MM.1S (cell line): ENCODE measurements at places on chromosomes 12 and 14.

DNA sequence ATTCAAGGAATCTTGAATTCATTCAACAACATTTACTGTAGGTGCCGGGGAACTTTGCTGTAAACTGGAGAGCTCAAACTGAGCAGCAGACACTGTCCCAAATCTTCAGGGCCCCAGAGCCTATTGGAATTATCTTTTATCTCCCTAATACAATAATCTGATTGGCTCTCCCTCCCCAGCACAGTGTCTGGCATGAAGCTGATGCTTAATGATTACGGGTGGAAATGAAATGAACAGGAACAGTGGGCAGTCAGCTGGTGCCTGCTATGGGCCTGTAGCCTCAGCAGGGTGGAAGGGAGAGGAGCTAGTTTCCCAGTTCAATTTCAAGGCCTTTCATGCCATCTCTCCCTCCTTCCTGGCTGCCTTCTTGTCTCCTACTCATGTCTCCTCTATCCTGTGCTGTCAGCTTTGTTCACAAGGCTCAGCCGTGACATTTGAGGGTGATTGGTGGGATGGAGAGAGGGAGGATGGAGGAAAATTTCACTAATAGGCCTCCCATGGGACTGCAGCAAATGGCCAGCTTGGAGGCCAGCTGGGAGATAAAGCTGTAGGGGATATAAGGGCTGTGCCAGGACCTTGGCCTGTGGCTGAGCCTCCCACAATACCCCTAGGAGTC lies 4.3 kb upstream of the RAPGEF3 start:
- H3K4me1 ChIP-seq = peaks cover 7% of the 10 kb centered on the region
- H3K4me3 ChIP-seq = no peak overlapping the region

DNA sequence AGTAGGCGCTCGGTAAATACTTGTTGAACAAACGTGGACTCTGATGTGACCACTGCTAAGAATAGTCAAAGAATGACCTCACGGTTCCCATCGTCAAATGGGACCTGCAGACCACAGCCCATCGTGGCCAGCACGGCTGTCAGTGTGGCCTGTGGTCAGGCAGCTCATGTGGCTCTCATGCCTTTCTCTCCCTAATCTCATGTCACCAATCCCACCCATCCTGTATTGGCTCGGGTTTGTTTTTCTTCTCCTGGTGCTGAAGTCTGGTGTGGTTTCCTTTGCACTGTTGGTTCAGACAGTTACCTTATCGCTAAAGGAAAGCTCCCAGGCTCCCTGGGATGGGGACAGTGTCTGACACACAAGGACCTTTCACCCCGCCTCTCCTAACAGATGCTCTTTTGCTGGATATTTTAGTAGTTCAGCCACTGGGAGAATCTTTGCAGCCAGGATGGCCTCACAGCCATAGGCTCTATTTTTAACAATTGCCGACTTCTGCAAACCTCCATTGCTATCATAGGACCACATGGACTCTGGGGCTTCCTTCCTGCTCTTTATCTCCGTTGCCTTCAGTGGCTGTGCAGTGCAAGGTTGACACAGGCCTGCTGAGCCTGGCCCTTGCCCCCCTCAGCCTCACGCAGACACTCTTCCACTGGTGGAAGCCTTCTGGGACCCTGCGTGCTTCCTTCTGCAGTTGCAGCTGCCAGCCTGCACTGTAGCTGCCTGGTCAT lies 293.1 kb upstream of the FKBP4 start:
- no peak overlapping the region for H3K4me3 ChIP-seq
- no peak overlapping the region for H3K27ac ChIP-seq
- no peak for DNase-seq
- H3K4me1 ChIP-seq = no peaks in the 10 kb centered on the region
- no peaks in the 10 kb centered on the region for H3K36me3 ChIP-seq
- H3K27me3 ChIP-seq = no peaks in the 10 kb centered on the region

- H3K27me3 ChIP-seq = peaks cover 23% of the 10 kb centered on the region; the same call in 1 of the 2 replicates
- DNase-seq = peak; percentile 31
- H3K27ac ChIP-seq = no peak overlapping the region
- H3K4me3 ChIP-seq = no peak overlapping the region
- H3K36me3 ChIP-seq = no peaks in the 10 kb centered on the region
Observed at GRCh38 chr12:113462117-113462774, 9.4 kb downstream of the LHX5 start.

GRCh38 chr12:107134558-107134957 lies 41.2 kb upstream of the CRY1 start:
- DNase-seq = peak; percentile 14
- H3K4me3 ChIP-seq = no peak overlapping the region
- H3K27ac ChIP-seq = no peak overlapping the region
- H3K36me3 ChIP-seq = no peaks in the 10 kb centered on the region
- no peaks in the 10 kb centered on the region for H3K27me3 ChIP-seq
- no peaks in the 10 kb centered on the region for H3K4me1 ChIP-seq

- H3K4me1 ChIP-seq = no peaks in the 10 kb centered on the region
- no peaks in the 10 kb centered on the region for H3K27me3 ChIP-seq
- no peak for DNase-seq
- no peaks in the 10 kb centered on the region for H3K36me3 ChIP-seq
Observed at GRCh38 chr12:87924149-87924548, 105.1 kb downstream of the C12orf50 start.

- H3K36me3 ChIP-seq = no peaks in the 10 kb centered on the region
- H3K4me1 ChIP-seq = no peaks in the 10 kb centered on the region
- no peak overlapping the region for H3K27ac ChIP-seq
- no peak overlapping the region for H3K4me3 ChIP-seq
Observed at GRCh38 chr12:47120736-47121135, 41.0 kb upstream of the AMIGO2 start.

DNA sequence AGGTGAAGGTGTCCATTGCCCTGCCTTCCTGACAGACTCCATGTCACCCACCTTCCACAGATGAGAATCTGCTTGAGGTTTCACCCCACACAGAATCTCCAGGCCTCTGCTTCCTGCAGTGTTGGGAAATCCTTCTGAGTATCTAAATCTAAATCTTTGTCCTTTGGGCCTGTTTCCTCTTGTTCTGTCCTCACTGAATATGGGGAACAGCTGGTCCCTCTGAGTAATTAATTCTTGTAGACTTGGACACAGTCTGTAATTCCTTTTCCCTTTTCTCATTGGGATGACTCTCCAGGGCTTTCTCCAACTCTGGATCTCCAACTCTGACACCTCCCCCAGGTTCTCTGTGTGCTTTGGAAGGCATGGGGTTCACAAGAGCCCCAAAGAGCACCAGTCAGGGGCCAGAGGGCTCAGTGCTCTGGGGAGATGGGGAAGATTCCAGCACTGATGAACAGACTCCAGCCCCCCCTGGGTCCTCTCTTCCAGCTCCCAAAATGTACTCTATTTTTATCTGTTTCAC lies 2.3 kb upstream of the ACVRL1 start:
- no peak overlapping the region for H3K27ac ChIP-seq
- no peaks in the 10 kb centered on the region for H3K36me3 ChIP-seq
- peaks cover 14% of the 10 kb centered on the region for H3K27me3 ChIP-seq
- DNase-seq = no peak
- no peaks in the 10 kb centered on the region for H3K4me1 ChIP-seq

GRCh38 chr12:118456741-118457140 lies 80.4 kb downstream of the SUDS3 start:
- H3K4me1 ChIP-seq = no peaks in the 10 kb centered on the region
- no peak overlapping the region for H3K4me3 ChIP-seq
- H3K36me3 ChIP-seq = no peaks in the 10 kb centered on the region
- no peak for DNase-seq
- no peaks in the 10 kb centered on the region for H3K27me3 ChIP-seq
- H3K27ac ChIP-seq = no peak overlapping the region

GRCh38 chr14:54207476-54208462 lies 189.0 kb upstream of the CDKN3 start:
- no peak for DNase-seq
- no peaks in the 10 kb centered on the region for H3K27me3 ChIP-seq
- H3K36me3 ChIP-seq = no peaks in the 10 kb centered on the region
- no peaks in the 10 kb centered on the region for H3K4me1 ChIP-seq

GRCh38 chr12:114668151-114668885 lies 15.7 kb downstream of the TBX3 start:
- peaks cover 32% of the 10 kb centered on the region for H3K27me3 ChIP-seq
- no peak overlapping the region for H3K27ac ChIP-seq
- H3K36me3 ChIP-seq = no peaks in the 10 kb centered on the region
- H3K4me3 ChIP-seq = no peak overlapping the region
- peak; percentile 47 for DNase-seq
